Activated CD8-positive, alpha-beta memory T cell treated with anti-CD3 and anti-CD28 coated beads, Interleukin-2, amount 10 ng/mL, durations not matched to agents 7 days and 5 days (primary cell): ENCODE measurements at places on chromosomes 4 and X.

DNA sequence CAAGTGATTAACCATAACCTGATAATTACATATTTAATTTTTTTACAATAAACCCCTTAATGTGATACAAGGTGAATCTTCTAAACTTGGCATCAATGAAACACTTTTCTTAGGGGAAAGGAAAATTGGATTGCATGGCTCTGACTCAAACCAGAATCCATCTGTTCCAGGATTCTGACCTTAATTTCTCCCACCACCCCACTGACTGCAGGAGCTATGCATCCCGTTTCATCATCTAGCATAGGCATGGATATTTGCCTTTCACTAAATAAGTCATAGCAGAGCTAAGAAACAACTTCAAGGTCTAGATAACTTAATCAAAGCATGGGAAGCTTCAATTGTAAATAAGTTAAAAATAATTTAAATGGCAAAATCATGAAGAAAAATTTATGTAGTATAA, 156.3 kb downstream of the BTC start:
- no peak for DNase-seq

GRCh38 chrX:115650449-115650848, 89.5 kb downstream of the PLS3 start:
- DNase-seq = no peak

GRCh38 chr4:1991596-1992434, 17.0 kb downstream of the NELFA start:
- peak; percentile 36 for DNase-seq

DNA sequence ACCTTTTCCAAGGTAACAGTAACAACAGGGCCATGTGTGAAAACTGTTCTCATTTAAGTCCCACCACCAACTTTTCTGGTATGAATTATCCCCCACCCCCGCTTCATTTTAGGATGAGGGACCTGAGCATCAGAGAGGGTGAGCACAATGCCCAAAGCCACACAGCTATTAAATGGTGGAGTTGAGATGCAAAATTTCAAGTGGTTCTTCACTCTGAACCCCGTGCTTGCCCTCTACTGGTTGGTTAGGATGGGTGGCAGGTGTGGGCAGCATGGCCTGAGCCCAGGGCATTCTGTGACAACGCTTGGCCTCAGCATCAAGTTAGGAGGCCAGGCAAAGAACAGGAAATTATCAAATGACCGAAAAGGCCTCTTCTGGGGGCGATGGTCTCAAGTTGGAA, 33.5 kb downstream of the MED28 start:
- DNase-seq = no peak

DNA sequence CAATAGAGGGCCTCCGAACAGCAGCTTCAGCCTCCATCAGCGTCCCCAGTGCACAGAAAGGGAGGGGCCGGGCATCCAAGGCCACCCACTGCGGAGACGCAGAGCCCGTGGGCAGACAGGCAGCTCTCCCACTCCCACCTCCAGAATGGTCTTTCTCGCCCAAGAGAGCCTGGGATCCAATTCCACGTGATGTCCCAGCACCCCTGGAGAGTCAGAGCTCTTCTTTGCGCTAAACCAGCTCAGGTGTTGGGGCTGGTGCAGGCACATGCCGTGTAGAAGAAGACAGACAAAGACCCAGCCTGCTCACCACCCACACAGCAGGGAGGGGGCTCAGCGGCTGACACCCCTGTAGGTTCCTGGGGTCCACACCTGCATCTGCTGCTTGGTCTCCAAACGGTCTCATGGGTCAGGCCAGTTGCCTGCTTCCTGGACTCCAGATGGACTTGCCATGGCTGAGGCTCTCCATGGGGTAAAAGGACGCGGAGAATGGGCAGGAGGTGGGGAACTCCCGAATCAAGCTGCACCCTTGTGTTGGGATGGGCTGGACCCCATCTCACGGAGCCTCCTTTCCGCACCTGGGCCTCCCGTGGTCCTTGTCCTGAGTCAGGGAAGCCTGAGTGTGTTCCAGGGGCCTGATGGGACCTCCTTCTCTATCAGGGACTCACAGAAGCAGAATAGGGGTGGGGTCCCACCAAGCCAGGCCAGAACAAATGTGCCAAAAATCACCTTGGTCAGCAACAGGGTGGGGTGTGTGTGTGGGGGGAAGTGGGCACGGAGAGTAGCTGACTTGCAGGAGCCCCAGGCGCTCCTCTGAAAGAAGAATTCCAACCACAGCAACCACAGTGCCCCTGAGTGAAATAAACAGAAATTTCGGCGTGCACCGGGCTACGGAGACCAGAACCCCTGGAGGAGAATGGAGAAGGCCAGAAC, 11.6 kb upstream of the ASMTL start:
- peak; percentile 73 for DNase-seq

DNA sequence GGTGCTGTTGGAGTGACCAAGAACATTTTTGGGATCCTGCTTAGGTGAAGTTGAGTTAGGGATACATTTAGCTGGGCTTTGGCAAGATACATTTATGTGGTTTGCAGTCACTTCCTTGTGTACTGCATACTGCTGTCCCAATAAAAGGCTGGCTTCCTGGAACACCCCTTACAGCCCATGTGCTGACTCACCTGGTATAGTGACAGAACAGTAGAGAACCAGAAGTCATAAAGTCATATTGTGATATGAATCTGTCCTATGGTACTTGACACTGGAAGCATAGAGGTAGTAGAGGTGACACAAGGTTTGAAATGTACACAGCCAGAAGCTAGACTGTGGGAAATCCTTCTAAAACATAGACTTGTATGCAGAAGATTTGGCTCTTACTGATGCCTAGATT, 55.3 kb upstream of the SLC25A43 start:
- no peak for DNase-seq

DNA sequence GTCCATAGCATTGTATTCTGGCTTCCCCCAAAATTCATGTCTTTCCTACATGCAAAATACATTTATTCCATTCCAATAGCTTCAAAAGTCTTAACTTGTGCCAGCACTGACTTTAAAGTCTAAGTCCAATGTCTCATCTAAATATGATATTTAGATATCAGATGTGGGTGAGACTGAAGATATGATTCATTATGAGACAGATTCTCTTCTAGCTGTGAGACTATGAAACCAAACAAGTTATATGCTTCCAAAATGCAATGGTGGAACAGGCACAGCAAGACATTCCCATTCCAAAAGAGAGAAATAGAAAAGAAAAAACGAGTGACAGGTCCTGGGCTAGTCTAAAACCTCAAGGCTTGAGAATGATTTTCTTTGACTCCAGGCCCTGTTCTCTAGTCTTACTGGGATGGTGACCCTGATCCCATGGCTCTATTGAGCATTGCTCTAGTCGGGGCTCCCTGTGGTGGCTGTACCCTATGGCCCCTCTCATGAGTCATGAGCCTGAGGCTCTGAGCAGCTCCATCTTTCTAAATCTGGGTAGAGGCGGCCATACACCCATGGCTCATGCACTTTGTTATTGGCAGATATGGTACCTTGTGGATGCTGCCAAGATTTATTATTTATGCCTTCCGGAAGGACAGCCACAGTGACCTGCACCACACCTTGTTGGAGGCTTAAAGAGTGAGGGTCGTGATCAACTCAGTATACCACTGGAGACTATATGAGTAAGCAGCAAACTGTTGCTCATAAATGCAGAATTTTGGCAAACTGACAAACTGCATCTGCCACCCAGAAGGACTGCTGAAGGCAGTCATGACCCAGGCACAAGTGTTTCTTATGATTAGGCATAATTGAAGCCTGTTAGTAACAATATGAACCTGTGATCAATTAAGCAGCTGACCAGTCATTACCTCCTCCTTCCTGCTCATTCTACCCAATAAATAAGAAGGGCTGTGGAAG, 38.5 kb upstream of the BOD1L1 start:
- no peak for DNase-seq

DNA sequence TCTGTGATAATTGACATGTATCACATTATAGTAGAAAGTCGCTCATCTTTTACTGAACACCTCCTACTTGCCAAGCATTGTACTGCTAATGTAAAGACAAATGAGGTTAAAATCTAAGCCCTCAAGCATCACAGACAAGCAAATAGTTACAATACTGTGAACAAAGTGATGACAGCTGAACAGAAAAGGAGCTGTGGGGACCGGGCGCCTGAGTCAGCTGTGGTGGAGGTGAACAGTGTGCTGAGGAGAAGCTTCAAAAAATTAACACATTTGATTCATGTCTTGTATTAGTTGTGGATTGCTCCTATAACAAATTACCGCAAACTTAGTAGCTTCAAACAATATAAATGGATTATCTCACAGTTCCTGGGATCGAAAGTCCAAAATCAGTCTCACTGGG, 124.3 kb downstream of the MAPK10 start:
- no peak for DNase-seq

DNA sequence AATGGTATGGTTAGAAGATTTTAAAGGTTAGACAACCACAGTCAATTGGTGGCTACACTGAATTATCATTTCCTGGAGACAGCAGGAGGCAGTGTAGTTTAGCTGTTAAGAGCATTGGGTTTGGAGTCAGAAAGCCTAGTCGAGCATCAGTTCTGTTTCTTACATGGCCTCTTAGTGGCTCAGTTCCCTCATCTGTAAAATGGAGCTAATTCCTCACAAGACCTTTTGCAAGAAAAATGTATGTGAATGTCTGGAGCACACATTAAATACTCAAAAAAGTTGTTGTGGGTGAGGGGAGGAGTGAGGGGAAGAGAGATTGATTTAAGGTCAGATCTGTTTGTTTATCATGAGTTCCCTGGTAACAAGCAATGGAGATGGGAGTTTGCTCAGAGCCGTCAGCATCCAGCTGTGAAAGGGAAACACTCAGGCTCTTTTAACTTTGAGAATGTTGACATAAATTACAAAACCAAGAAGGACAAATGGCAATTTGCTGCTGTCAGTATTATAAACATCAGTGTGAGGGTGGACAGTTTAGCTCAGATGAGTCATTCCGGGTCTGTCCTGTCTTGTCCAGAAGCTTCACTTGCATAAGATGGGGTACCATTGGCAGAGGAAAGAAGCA, 98.2 kb upstream of the PGRMC2 start:
- no peak for DNase-seq

DNA sequence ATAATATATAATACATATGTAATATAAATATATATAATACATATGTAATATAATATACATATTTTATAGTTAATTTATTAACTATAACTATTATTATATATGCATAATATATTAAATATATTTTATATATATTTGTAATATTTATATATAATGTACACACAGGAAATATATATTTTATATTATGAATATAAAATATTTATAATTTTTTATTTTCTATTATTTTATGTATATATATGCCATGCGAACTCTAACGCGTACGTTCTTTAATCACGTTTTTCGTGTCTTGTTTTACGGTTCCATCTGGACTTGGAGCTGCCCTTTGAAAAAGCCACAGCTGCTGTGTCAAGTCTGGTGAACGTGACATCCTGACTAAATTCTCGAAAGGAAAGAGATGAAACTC, 332.1 kb downstream of the ASMT start:
- no peak for DNase-seq

DNA sequence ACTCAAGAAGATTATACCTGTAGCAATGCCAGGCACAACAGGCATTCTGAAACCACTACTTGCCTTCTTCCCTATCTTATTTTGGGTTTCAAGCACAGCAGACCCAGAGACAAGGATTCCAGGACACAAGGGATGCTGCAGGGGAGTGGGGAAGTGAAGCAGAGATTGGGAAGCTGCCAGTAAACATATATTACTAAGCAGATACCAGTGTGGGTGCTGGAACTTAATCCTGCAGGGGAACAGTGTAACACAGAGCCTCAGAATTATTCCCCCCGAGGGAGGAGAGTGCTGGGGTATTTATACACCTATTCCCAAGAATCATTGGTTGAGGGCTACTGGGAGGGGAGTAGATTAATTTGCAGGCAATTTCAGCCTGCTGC, 33.3 kb upstream of the MAML3 start:
- DNase-seq = no peak

DNA sequence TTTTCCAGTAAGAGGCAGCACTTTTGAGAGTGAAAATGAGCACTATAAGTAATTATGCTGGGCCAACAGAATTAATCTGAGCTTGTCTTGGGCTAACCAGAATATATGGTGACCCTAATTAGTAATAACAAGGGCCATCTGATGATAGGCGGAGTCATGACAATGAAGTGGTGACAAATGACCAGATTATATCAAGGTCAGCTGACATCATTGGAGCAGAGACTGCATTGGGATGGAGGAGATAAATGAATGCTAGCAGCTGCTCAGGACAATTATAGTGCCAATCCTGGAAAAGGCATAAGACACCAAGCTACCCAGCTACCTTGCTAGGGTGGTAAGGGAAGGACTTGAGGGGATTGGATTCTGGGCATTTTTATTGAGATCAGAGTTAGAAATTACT, 1548.7 kb downstream of the RPA4 start:
- DNase-seq = no peak

- peak; percentile 39 for DNase-seq
These were observed 67.3 kb downstream of the ASB9 start for GRCh38 chrX:15202454-15203177.

- no peak for DNase-seq
These were observed 182.5 kb upstream of the GALNT7 start for GRCh38 chr4:172986114-172986513.

GRCh38 chr4:73450398-73451004, 14.5 kb downstream of the AFP start:
- DNase-seq = no peak

GRCh38 chr4:58502839-58503238, 1392.7 kb upstream of the IGFBP7 start:
- DNase-seq = no peak

GRCh38 chr4:5980436-5981155, 37.6 kb downstream of the C4orf50 start:
- no peak for DNase-seq

GRCh38 chr4:109294006-109294405, 8.5 kb downstream of the COL25A1 start:
- peak; percentile 49 for DNase-seq

DNA sequence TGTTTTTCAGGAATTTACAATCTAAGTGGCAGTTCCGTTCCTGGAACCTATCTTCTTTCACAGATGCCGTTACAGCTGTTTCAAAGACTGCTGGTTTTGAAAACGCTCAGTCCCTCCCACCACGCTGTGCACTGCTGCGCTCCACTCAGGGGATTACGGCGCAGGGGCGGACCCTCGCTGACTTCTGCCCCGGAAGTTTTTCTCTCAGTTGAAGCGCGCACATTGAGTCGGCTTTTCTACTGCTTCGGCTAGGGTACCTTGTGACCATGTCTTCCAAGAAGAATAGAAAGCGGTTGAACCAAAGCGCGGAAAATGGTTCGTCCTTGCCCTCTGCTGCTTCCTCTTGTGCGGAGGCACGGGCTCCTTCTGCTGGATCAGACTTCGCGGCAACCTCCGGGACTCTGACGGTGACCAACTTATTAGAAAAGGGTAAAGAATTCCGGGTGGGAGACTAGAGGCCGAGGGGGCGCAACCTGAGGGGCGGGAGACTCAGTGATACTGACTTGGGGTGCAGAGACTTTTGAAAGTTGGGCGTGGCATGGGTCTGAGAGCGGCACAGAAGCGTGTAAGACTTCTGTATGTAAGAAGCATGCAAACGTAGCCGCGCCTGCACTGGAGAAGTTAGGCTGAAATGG, 597 bp upstream of the NUDT6 start:
- DNase-seq = peak; percentile 95

- DNase-seq = no peak
These were observed 81.6 kb downstream of the RBPJ start for GRCh38 chr4:26402458-26402857.

- no peak for DNase-seq
These were observed 47.3 kb upstream of the NSG1 start for GRCh38 chr4:4339504-4340085.
